ENCODE measurements at places on chromosomes 2 and 18.

DNA sequence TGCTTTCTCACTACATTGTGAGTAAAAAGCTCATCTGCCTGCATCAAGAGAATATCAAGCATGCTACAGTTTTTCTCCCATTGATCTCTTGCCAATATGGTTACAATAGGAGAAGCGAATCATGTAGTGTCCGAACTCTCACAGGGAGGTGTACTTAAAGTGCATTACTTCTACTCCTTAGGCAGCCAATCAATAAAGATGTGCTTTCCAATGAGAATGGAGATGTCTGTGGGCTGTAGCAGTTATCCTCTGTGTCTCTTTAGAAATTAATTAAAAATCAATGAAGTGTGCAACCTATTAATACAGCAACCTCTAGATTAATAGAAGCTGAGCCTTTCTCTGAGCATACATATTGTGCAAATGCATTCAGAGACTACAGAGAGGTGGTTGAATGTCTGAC is 883.7 kb downstream of the CPS1 start:
- no peak for DNase-seq

DNA sequence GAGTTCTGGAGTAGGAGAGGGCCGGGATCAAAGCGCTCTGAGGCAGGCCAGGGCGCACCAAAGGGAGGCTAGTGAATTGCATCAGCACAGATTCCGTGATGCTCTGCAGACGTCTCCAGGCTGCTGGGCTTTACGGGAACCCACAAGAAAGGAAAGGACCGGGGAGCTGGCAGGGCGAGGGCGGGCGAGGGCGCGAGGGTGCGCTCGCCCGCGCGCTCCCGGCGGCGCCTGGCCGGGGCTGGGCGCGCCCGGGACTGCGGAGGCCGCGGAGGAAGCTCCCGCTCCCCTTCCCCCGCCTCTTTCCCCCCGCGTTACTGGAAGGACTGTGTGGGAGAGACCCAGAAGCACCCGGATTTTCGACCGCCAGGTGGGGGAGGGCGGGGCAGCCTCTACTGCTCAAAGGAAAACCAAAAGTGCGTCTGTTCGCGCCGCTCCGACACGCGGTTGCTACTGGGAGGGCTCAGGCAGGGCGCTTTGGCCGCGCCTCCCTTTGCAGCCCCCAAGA is 2.4 kb upstream of the FOSL2 start:
- DNase-seq: peak; percentile 91

GRCh38 chr2:235411905-235412485 is 81.8 kb upstream of the AGAP1 start:
- no peak for DNase-seq

- no peak for DNase-seq
Measured at GRCh38 chr2:71129114-71129901, 721 bp downstream of the MCEE start.

Data from psoas muscle (tissue), 8 donors.